ENCODE measurements at places on chromosomes 1 and 21.

GRCh38 chr21:17690078-17690494, 77.4 kb upstream of the BTG3 start:
- H3K27ac ChIP-seq = no peak overlapping the region
- no peak for DNase-seq
- H3K36me3 ChIP-seq = peaks cover 6% of the 10 kb centered on the region
- peaks cover 2% of the 10 kb centered on the region for H3K27me3 ChIP-seq
- peaks cover 38% of the 10 kb centered on the region for H3K4me1 ChIP-seq
- H3K4me3 ChIP-seq = no peak overlapping the region

GRCh38 chr1:33823401-33823800, 40.5 kb upstream of the HMGB4 start:
- H3K27ac ChIP-seq = no peak overlapping the region
- H3K36me3 ChIP-seq = no peaks in the 10 kb centered on the region
- DNase-seq = peak; percentile 29
- no peaks in the 10 kb centered on the region for H3K4me1 ChIP-seq
- H3K4me3 ChIP-seq = no peak overlapping the region

GRCh38 chr1:226217273-226217672, 6.2 kb upstream of the MIXL1 start:
- no peaks in the 10 kb centered on the region for H3K36me3 ChIP-seq
- H3K27me3 ChIP-seq = peaks cover 17% of the 10 kb centered on the region
- H3K4me1 ChIP-seq = no peaks in the 10 kb centered on the region

DNA sequence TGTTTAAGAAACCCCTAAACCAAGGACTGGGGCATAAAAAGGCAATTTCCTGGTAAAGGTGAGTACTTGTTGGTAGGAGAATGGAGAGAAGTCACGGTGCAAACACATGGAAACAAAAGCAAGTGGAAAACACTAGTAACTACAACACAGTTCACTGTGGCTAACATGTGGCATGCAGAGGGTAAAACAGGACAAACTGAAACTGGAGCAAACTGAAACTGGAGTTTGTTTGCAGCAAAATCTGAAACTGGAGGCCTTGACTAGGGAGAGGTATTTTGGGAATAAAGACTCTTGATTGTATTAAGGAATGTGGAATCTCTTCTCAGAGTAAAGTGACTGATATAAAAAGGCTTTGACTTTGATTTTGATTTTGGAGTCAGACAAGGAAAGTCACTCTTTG, 376.3 kb upstream of the PRMT6 start:
- H3K36me3 ChIP-seq = no peaks in the 10 kb centered on the region
- H3K4me3 ChIP-seq = no peak overlapping the region
- H3K4me1 ChIP-seq = no peaks in the 10 kb centered on the region
- no peak overlapping the region for H3K27ac ChIP-seq

GRCh38 chr21:40117236-40117635, 250.0 kb downstream of the PCP4 start:
- no peaks in the 10 kb centered on the region for H3K27me3 ChIP-seq
- no peaks in the 10 kb centered on the region for H3K4me1 ChIP-seq
- no peak for DNase-seq

DNA sequence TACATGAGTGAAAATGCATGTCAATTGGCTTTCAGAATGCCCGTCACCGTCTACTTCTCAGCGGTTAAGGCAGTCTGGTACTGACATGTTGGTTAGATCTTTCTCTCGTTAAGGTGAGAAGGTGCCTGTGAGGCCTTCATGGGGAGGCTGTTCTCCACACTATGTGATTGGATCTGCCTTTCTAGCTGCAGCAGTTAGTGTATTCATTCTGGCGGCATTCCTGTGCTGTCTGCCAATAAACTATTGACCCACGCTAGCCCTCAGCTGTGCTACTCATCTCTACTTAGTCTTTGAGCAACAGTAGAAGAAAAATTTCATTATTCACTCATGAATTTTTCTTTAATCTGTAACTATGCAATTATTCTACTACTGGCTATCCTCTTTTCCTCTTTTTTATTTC, 32.0 kb downstream of the CCSAP start:
- no peak overlapping the region for H3K27ac ChIP-seq
- peaks cover 21% of the 10 kb centered on the region for H3K36me3 ChIP-seq
- no peak overlapping the region for H3K4me3 ChIP-seq
- H3K27me3 ChIP-seq = no peaks in the 10 kb centered on the region
- no peaks in the 10 kb centered on the region for H3K4me1 ChIP-seq

DNA sequence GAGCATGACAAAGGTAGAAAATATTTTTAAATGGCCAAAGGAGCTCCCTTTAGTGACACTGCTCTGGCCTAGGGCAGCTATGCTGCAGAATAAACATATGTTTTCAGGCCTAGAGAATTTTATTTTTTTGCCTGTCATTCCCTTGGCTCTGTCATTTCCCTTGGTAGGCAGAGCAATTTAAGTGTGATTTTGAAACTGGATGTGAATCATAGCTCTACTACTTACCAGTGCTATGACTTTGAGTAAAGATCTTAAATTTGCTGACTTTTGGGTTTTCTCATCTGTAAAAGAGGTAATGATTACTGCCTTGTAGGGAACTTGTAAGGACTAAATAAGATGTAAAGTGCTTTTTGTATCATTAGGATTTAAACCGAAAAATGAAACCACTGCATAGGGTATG, 189.0 kb upstream of the ZRANB2 start:
- no peak overlapping the region for H3K27ac ChIP-seq
- no peak overlapping the region for H3K4me3 ChIP-seq
- DNase-seq = no peak
- no peaks in the 10 kb centered on the region for H3K36me3 ChIP-seq
- H3K4me1 ChIP-seq = no peaks in the 10 kb centered on the region

Measured in activated CD4-positive, alpha-beta T cell treated with anti-CD3 and anti-CD28 coated beads, Interleukin-2, amount 10 ng/mL, durations not matched to agents 24 days and 14 days (primary cell).